ENCODE measurements at places on chromosomes 16 and 17. TPM values are rescaled to one million over a fixed set of nuclear protein-coding genes. Genes with fewer than 3 reads are reported as not detected.

Gene CDK5R1
- 0.65 TPM for total RNA-seq

Gene ABCA9
- 9.9 TPM for total RNA-seq

Gene GAST
- not detected for total RNA-seq

Gene TEKT1
- total RNA-seq = not detected

Gene DBNDD1
- 1.1 TPM for total RNA-seq

Gene CCL17
- not detected for total RNA-seq
